LNCaP clone FGC (cell line): ENCODE measurements at places on chromosomes 7 and 10.

DNA sequence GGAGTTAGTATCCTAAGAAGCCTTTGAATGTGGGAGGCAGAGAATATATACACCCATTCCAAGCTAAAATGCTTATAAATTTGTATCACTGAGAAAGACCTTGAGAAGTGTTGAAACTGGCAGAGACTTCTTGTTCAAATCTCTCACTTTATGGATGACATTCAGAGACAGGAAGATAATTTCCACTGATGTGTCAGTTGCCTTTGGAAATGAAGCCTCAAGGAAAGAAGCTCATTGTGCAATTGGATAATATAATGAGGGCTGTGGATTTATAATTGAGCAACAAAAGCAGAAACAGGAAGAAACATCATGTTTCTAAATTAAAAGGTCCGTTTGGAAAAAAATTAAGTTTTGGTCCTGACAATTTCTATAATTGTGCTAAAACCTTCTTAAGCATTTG lies 789.9 kb upstream of the IGFBP3 start:
- no peak for DNase-seq

GRCh38 chr10:15725603-15726002 lies 5.9 kb upstream of the ITGA8 start:
- DNase-seq: peak; percentile 40

DNA sequence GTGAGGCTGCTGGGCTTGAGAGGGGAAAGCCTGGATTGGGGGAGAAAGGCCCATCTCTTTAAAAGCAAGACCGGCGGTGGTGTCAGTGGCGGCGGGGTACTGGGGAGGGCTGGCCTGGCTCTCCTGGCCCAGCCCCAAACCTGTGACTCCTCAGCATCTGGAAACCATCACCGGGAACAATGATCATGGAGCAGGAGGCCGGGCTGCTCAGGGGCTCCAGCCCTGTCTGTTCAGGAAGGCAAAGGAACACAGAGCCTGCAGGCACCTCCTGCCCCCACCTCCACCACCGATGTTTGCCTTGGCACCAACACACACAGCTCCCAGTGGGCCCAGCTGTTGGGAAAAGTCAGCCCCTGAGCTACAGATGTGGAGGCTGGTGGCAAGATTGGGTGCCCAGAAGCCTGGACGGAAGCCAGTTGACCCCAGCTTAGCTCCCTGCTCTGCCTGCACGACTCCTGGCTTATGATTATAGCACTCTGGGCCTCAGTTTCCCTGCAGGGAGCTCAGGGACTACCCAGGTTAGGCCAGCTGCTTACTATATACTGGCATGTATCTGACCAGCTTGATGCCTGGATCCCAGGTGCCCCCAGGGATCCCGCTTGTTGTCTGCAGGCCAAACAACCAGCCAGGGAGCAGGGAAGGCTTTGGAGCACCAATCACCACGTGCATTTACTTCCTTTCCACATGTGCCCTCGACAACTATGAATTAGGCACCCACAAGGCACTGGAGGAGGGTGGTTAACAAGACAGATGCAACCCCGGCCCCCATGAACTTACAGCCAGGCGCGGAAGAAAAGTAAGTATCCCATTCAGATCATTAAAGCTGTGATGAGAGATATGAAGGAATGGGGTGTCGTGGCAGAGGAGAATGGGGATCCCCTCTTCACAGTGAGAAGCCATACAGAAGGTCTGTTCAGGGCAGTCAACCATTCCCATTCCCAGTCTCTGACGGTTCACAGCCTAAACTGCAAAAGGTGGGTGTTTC lies 37.3 kb downstream of the ZCCHC24 start:
- DNase-seq: no peak

- DNase-seq: no peak
Measured at GRCh38 chr7:20790375-20790774, 3.7 kb upstream of the SP8 start.

DNA sequence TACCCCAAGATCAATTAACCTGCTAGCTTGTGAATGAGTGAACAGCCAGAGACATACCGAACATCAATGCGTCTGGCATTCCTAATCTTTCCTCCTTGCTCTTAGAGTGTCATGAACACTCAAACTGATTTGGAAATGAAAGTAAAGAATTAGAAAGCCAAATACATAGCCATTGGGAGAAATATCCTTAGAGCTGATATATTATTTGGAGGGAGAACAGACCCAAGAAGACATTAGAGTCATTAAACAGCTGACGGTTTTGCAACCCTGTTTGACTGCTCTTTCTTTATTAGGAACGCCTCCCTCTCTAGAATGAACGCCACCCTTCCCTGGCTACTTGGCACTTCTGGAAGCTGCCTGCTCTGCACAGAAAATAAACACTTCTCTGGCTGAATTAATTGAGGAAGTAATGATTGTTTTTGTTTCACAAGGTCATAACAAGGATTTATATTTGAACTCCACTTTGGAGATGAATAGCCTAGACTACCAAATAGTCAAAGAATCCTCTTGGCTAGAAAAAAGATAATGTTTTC lies 42.8 kb downstream of the CTTNBP2 start:
- DNase-seq: peak; percentile 25

GRCh38 chr10:93481637-93482144 lies 443 bp downstream of the MYOF start:
- DNase-seq: no peak
